ENCODE measurements at places on chromosomes 2 and 18.
A peak's percentile ranks its signal among the peaks of the same experiment; 100 is the strongest.

- DNase-seq = no peak
Observed at GRCh38 chr2:669323-669722, 7.9 kb downstream of the TMEM18 start.

DNA sequence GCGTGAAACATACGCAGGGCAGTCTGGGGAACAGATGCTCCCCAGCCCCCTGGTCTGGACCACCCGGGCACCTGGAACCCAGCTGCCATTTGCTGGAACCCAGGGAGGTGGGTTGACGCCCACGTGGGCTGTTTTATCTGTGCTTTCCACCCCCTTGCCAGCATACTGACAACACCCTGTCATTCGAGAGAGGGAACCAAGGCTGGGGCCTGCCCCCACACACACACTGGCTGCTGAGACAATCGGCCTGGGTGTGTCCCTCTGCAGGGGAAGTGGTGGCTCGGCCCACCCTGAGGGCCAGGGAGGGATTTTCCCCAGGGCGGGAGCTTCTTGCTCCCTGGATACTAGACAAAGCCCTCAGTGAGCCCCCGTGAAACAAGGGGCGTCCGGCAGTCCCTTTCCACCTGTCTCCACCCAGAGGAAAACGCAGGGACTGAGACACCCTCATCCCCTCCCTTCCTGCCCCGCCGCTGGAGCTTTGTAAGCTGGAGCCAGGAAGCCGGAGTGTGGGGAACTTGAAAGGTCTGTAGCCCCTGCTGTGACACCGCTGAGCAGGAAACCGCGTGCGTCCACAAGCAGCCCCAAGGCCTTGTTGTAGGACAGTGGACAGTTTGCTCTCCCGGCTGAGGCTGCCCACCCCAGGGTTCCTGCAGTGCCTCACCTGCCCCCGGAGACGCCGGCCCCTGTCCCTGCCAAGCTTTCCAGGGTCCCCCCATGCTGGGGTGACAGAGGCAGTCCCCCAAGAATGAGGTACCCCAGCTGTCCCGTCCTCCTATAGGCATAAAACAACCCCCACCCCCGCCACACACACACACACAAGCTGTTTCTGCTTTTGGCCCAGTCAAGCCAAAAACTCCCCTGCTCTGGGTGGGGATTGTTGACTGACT, 14.1 kb upstream of the KLF11 start:
- peak; percentile 98 for DNase-seq

- DNase-seq = no peak
Observed at GRCh38 chr2:163528640-163529217, 207.1 kb downstream of the FIGN start.

- DNase-seq = no peak
Observed at GRCh38 chr2:120739438-120740090, 3.9 kb downstream of the GLI2 start.

DNA sequence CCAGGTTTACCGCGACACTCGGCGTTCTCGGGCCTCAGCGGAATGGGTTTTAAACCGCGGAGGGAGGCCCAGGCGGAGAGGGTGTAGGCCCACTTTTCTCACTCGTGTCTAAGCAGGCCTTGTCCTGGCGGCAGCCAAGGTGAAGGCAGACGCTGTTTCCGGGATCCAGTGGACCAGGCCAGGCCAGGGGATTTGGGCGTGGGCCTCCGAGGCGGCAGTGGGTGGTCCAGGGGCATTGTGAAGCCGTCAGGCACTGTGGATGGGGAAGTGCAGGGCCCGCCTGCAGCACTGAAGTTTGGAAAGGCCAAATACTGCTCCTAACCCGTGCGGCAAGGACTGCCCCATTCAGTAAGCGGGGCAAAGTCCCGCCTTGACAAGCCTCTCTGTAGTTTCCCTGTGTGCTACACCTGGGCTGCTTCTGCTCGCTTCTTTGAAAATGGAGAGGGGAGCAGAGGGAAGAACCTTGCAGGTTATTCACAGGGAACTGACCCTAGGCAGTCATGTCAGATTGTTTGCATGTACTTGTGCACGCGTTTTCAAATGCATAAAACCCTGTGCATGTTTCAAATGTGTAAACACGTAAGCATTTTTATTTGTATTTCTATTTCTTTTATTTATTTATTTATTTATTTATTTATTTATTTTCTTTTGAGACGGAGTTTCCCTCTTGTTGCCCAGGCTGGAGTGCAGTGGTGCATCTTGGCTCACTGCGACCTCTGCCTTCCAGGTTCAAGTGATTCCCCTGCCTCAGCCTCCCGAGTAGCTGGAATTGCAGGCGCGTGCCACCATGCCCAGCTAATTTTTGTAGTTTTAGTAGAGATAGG, 7.5 kb upstream of the DLX2 start:
- no peak for DNase-seq

DNA sequence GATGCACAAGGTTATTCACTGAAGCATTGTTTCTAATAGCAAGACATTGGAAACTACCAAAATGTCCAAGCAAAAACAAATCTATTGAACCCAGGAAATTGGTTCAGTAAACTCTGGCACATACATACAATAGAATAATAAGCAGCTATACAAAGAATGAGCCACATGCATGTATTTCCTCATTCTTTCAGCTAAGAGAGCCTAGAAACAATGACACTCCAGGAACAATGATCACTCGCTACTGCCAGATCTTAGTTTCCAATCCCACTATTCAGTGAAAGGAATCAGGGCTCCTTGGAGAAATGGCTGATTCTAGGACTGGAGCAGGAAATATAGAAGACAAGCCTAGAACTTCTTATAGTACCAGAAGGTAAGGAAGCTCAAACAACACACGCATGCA, 221.9 kb upstream of the AGAP1 start:
- DNase-seq = no peak

DNA sequence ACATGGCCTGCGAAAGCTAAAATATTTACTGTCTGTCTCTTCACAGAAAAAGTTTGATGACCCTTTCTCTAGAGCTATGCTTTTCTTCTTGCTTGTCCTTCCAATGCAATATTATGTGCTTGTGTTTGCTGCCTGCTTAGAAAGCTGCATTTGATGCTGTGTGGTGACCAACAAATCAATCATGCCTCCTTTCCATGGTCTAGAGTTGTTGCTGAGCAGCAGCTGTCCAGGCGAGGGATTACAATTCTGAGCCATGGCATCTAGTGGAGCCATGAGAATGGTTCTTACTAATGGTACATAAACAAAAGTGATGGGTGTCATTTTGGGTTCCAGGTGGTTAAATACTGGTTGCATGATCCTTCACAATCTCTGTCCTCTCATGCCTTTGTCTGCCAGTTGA, 1142.1 kb downstream of the DPP10 start:
- no peak for DNase-seq

- peak; percentile 80 for DNase-seq
Observed at GRCh38 chr2:27681841-27682240, 18.2 kb downstream of the SLC4A1AP start.
